SJCRH30 (cell line): ENCODE measurements at places on chromosomes 11 and 22. TPM values are rescaled to one million over a fixed set of nuclear protein-coding genes. Genes with fewer than 3 reads are reported as not detected.

DNA sequence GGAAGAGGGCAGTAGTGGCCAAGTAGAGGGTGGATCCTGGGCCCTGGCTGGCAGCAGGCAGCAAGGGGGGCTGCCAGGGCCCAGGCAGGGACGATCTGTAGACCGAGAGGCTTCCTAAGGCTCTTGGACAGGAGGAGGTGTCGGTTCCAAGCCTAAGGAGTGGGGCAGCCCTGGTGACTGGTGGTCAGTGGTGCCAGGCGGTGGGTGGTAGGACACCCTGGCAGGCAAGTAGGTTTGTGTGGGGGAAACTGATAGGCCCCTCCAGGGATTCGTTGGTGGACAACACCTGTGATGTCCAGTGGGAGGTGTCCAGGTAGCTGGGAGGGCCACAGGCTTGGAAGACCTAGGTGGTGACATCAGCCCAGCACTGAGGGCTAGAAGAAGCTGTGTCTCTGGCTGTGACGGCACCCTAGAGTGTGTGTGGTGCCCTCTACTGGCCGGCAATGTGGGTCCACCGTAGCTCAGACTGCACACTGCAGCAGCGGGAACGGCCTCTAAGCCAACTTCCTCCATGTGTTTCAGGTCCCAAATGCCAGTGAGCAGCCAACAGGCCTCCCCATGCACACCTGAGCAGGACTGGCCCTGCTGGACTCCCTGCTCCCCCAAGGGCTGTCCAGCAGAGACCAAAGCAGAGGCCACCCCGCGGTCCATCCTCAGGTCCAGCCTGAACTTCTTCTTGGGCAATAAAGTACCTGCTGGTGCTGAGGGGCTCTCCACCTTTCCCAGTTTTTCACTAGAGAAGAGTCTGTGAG, 9.4 kb upstream of the SAMM50 start:
- no peak overlapping the region for H3K27ac ChIP-seq
- H3K27me3 ChIP-seq = no peaks in the 10 kb centered on the region
- peak; percentile 66 for DNase-seq

- H3K4me3 ChIP-seq = no peak within 1 kb of the TSS
- no peak for DNase-seq
- no peak within 1 kb of the TSS for H3K27ac ChIP-seq
These were observed at the start of gene RAC2 for GRCh38 chr22:37244114-37244921. Gene RAC2, minus strand, starts transcription at chr22:37244269. Its CDS starts 121 bp downstream, at chr22:37244148.

GRCh38 chr11:17298302-17298701, 21.8 kb downstream of the NUCB2 start:
- H3K27me3 ChIP-seq = no peaks in the 10 kb centered on the region
- H3K36me3 ChIP-seq = peaks cover 2% of the 10 kb centered on the region; the same call in 1 of the 2 replicates
- no peaks in the 10 kb centered on the region for H3K4me1 ChIP-seq

- no peak overlapping the region for H3K27ac ChIP-seq
- DNase-seq = no peak
- H3K27me3 ChIP-seq = no peaks in the 10 kb centered on the region
- no peak overlapping the region for H3K4me3 ChIP-seq
- peaks cover 26% of the 10 kb centered on the region for H3K36me3 ChIP-seq
These were observed 5.3 kb downstream of the NEAT1 start for GRCh38 chr11:65427691-65428577.

DNA sequence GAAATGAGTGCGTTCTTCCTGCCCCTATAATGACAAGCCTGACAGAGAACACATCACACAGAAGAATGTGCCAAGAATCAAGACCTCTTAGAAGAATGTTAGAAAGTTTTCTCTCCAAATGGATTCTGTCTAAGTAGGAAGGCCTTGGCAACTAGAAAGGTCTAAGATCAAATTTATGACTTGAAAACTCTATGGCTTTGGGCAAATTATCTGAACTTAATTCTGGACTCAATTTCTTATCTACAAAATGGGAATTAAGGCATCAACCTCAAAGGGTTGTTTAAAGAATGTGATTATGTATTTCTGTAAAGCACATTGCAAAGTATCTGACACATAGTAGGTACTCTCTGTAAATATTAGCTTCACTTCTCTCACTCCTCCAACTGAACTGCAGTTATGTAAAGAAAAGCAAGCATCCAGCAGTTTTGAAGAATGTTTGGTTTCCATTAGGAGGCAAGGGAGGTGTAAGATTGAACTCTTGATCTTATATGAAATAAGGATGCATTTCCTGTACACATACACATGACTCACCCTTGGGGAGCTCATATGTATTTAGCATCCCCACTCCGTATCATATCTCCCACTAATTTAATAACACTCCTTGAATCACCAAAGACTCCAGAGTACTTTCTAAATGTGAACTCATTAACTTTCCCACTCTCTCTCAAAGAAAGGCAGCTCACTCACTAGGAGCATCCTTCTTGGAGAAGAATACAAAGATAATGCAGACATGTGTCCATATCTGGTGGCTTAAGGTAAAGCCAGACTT, 77.6 kb downstream of the ETS1 start:
- peaks cover 11% of the 10 kb centered on the region for H3K4me1 ChIP-seq
- peaks cover 12% of the 10 kb centered on the region for H3K36me3 ChIP-seq
- H3K27me3 ChIP-seq = no peaks in the 10 kb centered on the region
- no peak for DNase-seq
- H3K4me3 ChIP-seq = no peak overlapping the region

DNA sequence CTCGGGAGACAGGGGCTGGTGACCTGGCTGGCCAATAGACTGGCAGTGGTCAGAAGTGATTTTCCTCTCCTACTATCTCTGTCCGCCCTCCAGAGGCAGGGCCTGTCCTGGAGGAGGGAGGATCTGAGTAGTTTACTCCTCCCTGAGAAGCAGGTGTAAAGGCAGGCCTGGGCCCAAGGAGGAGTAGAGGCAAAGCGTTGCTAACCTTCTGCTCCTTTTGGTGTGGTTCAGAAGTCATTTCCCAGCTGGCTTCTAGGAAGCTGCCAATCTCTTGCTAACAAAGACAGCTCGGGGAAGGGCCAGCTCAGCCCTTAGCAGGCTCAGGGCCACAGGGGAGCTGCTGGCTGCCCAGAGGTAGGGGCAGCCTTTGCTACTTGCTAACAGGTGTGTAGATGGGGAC, 151.1 kb upstream of the NECTIN1 start:
- no peaks in the 10 kb centered on the region for H3K27me3 ChIP-seq
- no peak overlapping the region for H3K4me3 ChIP-seq
- H3K36me3 ChIP-seq = no peaks in the 10 kb centered on the region
- H3K4me1 ChIP-seq = peaks cover 16% of the 10 kb centered on the region

DNA sequence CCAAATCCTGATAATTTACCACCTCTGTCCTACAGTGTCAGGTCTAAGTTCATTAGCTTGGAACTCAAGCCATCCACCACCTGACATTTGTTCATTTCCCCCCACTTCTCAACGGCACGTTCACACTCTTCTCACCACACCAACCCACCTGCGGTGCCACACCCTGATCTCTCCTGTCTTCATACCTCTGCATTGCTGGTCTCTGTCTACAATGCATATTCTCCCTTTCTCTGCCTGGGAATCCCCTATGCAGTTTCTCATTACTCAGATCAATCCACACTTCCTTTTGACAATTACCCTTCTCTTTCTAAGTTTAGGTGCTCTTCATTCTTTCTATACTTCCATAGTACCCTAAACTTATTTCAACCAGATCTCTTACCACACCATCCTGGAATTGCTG, 20.4 kb upstream of the EMSY start:
- DNase-seq = no peak
- no peak overlapping the region for H3K27ac ChIP-seq
- no peak overlapping the region for H3K4me3 ChIP-seq
- no peaks in the 10 kb centered on the region for H3K27me3 ChIP-seq
- peaks cover 6% of the 10 kb centered on the region; the same call in 1 of the 2 replicates for H3K4me1 ChIP-seq

- H3K36me3 ChIP-seq = peaks cover 95% of the 10 kb centered on the region
- no peak overlapping the region for H3K27ac ChIP-seq
- no peak overlapping the region for H3K4me3 ChIP-seq
- DNase-seq = no peak
- H3K4me1 ChIP-seq = no peaks in the 10 kb centered on the region
These were observed 13.1 kb upstream of the CHRNA10 start for GRCh38 chr11:3684129-3684818.

DNA sequence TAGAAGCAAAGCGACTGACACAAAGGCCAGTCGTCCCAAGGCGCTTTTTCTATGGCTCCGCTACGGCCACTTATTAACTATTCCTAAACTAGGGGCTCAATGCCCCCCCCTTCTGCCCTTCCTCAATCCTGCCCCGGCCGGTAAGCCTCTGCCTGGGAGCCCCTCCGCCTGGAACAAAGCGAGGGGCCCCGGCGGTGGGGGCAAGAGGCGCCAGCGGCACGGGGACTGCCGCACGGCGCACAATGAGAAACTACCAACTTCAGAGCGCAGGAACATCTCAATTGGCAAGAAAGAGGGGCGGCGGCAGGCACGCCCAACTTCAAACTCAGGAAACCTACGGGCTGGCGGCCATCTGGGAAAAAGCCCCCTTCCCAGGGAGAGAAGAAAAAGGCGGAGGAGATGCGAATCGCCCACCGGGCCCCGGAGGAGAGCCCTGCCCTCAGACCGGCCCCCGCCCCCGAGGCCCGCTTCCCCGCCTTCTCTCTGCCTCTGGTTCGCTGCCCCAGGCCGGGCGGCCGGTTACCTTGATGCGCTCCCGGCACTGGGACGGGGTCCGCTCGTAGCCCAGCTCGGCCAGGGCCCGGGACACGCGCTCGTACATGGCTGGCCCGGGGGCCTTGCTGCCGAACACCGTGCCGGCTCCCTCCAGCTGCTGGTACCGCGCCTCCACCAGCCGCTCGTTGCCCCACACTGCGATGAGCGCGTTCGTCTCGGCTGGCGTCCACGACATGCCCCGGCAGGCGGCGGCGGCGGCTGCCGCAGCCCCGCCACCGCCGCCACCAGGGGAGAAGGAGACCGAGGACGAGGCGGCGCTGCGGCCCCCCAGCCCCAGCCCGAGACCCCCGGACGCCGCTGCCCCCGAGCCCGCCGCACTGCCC, 619 bp downstream of the MSANTD2 start:
- no peaks in the 10 kb centered on the region for H3K36me3 ChIP-seq
- peak overlapping the region; percentile 95 for H3K4me3 ChIP-seq
- peak; percentile 22 for DNase-seq
- peak overlapping the region; percentile 92 for H3K27ac ChIP-seq
- H3K4me1 ChIP-seq = peaks cover 7% of the 10 kb centered on the region

DNA sequence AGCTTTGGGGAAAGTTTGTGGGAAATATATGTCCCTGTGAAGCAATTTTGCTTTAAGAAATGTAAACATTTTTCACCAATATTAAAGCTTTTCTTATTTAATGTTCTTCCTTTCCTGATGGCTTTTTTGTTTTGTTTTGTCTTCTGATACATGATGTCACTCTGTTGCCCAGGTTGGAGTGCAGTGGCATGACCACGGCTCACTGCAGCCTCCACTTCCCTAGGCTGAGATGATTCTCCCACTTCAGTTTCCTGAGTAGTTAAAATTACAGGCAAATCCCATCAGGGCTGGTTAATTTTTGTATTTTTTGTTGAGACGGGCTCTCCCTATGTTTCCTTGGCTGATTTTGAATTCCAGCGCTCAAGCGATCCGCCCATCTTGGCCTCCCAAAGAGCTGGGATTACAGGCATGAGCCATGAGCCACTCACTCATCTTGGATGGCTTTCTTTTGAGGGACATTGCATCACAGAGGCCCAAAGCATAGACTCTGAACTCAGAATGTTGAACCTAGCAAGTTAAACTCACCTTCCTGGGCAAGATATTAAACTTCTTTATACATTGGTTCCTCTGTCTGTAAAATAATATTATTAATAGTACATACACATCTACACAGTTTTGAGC, 651 bp upstream of the CARD16 start:
- H3K27me3 ChIP-seq = no peaks in the 10 kb centered on the region
- no peak overlapping the region for H3K27ac ChIP-seq
- H3K4me3 ChIP-seq = no peak overlapping the region
- H3K36me3 ChIP-seq = no peaks in the 10 kb centered on the region
- DNase-seq = no peak

DNA sequence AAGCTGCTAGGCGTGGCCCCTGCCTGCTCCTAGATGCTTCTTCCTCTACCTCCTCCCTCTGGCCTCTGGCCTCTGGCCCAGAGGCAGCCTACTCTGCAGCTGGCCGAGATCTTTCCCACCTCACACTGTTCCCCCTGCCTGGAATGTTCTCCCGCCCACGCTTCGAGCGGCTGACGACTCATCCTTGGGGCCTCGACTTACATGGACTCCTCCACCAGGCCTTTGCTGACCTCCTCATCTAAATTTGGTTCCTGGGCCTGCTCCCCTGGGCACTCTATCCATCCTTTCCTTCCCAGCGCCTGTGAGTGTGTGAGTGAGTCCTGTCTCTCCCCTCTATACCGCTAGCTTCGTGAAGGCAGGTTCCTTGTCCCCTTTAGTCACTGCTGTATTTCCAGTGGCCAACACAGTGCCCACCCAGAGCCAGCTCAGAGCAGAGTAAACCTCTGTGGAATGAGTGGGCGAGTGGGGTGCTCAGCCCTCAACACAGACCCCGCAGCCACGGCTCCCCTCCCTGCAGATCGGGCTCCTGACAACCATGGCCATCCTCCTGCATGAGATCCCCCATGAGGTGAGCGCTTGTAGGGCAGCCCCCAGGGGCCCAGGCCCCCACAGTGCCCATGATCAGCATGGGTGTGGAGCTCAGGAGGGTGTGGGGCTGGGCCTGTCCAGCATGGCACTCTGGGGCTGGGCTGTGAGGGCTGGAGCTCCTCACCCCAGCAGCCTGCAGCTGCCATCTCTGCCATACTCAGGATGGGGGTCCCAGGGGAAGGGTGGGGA, 5.7 kb downstream of the SLC39A13 start:
- H3K27ac ChIP-seq = no peak overlapping the region
- DNase-seq = no peak
- peaks cover 20% of the 10 kb centered on the region for H3K36me3 ChIP-seq
- no peak overlapping the region for H3K4me3 ChIP-seq

DNA sequence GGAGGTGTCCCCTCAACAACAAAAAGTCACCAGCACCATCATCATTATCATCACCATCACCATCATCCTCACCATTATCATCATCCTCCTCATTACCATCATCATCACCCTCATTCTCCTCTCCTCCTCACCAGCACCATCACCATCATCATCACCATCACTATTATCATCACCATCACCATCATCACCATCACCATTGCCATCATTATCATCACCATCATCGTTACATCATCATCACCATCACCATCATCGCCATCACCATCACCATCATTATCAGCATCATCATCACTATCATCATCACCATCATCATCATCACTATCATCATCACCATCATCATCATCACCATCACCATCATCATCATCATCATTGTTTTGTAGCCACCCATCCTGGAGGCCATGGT, 212.6 kb downstream of the MN1 start:
- H3K27me3 ChIP-seq = no peaks in the 10 kb centered on the region
- no peak overlapping the region for H3K27ac ChIP-seq
- DNase-seq = no peak
- H3K4me3 ChIP-seq = no peak overlapping the region
- H3K4me1 ChIP-seq = no peaks in the 10 kb centered on the region

GRCh38 chr11:78821371-78822306, 247.0 kb upstream of the NARS2 start:
- no peak overlapping the region for H3K4me3 ChIP-seq
- H3K27me3 ChIP-seq = no peaks in the 10 kb centered on the region
- H3K36me3 ChIP-seq = no peaks in the 10 kb centered on the region
- no peak overlapping the region for H3K27ac ChIP-seq

Gene ZBTB16
- not detected in 2 replicates for total RNA-seq

Gene CAPN1
- 41.1 and 49.4 TPM in 2 replicates for total RNA-seq

Gene MIOX
- not detected in 2 replicates for total RNA-seq

Gene DBX1
- 2.5 and 2.9 TPM in 2 replicates for total RNA-seq

Gene ZNF280B
- total RNA-seq = 0.18 and 0.24 TPM in 2 replicates

Gene DSCAML1
- not detected in 2 replicates for total RNA-seq

Gene SHISA8
- not detected in 2 replicates for total RNA-seq

Gene KRTAP5-10
- total RNA-seq = not detected in 2 replicates

Gene PRG3
- total RNA-seq = not detected in 2 replicates

Gene ANO1
- total RNA-seq = 0.43 and 1.6 TPM in 2 replicates
